Fibroblast of mammary gland (primary cell): ENCODE measurements at places on chromosomes 5 and 9.

DNA sequence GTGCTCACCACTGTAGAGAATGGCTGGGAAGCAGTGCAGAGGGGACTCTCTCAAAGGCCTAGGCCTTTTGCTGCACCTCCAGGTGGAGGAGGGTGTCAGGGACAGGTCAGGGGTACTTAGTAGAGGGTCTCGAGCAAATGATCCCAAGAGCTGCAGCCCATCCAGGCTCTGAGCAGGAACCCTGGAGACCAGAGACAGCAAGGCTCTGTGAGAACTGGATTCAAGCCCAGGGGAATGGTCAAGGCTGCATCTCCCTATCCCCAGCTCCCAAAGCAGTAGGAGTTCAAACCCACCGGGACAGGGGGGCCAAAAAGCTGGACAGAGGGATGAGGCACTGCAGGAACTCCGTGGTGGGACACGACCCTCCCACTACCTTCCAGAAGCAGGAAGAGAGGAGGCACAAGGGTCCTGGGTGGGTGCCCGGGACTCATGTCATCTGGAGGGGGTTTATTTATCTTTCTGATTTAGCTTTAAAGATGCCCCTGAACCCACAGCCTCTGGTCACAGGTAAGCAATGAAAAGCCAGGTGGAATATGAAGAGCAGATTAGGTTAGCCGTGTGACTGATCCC, 124.8 kb downstream of the MVB12B start:
- DNase-seq: no peak

DNA sequence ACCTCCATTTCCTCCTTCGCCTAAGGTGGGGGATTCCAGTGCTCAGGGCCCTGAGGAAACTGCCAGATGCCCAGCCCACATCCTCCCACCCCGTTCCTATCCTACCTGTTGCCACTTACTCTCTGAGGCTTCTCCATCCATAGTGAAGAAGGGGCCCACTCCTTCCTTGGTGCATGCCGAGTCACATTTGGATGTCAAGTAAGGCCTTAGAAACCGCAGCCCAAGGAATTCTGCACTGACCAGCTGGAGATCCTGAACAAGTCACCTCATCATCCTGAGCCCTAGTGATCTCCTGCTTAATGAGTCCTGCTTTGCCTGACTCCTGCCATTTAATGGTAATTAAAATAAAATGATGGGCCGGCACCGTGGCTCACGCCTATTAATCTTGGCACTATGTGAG, 6.7 kb upstream of the TNIP1 start:
- DNase-seq: no peak

DNA sequence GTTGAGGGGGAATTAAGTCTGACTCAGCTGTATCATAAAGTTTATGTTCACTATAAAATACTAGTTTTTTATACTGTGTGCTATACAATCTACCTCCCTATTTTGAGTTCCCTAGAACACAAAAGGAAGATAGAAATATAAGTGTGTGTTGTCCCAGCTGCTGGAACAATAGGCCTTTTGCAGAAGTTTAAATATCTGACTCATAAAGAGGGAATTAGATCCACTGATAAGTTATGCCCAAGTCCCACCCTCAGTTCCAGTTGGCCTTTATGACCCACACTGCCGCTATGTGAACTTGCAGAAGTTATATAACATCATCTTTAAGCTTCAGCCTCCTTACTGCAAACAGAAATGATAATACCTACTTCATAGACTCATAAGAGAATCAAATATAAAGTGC, 88.5 kb upstream of the DAB2 start:
- no peak for DNase-seq

DNA sequence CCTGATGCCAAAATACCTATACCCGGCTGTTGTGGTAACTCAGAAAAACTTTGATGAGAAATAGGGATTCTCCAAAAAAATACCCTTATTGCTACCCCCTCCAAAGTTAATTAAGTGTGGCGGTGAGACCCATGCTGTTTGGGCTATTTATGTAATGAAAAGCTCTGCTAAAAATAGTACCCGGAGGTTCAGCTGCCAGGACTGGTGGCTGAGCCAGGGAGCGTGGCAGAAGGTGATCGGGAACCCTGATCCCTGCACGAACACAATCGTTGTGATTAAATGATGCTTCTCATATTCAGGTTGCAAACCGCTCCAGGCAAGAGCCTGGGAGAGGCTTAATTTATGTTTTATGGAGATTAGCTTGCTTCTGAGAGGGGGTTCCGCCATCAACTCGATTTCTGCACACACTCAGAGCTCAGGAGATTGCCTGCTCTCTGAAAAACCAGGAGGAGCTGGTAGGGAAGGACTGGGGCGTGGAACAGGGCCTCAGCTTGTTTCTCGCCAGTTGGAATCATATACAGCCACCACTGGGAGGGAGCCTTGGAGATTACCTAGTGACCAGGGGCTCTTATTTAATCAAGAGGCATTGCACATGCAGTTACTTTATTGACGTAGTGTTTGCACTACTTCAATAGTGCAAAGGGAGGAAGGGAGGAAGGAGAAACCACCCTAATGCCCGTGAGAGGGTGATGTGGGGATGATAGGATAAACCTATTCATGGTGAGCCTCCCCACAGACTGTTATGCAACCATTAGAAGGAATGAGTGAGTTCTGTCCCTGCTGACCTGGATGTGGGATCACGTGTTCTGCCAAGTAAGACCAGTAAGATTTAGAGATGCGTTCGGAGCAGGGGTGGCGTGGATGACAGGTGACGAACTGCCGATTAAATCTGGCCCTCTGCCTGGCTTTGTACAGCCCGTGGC, 23.4 kb downstream of the HRH2 start:
- no peak for DNase-seq

DNA sequence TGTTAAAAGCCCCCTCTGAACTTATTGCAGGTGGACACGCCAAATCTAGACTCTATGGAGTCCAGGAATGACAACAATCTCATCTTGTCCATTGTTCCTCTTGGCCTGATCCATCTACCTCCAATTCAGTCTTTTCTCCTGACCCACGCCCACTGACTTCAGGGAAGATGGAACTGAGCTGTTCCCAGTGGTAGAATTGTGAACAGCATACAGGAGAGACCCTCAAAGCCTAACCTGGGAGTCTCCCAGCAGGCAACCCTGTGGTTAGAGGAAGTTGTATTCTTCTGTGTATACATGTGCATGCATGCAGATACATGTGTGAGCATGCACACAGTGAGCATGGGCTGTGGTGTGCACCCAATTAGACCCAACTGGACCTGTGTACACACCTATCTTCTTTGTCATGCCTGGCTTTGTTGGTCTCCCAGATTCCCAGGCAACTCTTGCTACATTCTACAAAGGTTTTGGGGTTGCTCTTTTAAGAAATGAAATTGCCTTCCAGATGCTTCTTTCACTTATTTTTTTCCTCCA, 286.0 kb downstream of the ZSWIM6 start:
- DNase-seq: no peak
